ENCODE measurements at places on chromosomes 4 and X.

DNA sequence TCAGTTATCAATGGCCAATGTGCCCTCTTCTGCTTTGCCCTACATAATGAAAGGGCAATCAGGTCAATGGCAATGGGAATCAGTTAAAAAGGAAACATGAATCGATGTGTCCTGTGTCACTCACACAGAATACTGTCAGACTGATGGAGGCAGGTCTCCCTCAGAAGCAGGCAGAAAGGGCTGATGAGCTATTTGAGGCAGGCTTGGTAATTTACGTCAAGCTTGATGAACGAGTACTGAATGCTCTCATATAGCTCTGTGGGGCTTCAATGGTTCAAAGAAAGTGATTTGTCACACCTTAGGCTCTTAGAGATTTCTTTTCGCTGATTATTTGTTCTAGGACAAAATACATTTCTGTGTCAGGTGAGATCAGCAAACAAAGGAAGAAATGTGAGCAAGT is 22.6 kb upstream of the TBC1D1 start:
- DNase-seq = no peak

DNA sequence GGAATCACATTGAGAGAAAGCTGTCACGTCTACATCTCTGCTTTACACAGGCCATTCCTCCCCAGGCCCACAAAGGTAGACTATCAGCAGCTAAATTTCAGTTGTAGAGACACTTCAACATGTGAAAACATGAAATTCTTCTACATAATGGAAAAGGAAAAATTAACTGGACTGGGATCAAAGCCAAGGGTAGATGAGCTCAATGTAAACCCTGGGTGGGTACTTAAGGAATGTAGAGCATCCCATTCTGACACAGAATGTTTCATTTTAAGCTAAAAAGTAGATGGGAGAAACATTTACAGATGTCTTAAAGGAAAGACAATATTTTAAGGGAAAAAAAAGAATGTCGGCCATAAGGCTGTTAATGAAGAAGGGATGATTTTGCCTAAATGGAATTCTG is 51.3 kb upstream of the NPNT start:
- DNase-seq = no peak

DNA sequence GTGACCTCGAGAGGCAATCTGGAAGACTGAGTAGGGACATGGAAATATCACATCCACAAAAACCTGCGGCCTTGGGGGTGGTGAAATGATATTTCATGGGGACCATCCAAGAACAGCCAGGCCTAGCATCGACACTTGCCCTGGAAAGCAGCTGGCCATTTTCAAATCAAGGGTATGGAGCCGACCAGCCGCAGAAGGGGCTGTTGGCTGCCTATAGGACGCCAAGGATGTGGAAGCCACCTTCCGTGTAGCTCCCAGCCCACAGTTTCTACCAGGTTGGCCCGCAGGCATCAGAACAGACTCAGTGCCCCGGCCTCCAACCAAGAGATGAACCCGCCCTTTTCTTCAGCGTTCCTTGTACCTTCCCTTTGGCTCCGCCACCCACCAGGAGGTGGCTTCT is 5.4 kb upstream of the LOC101059915 start:
- DNase-seq = no peak

GRCh38 chr4:163398238-163398637 is 54.5 kb downstream of the NPY5R start:
- DNase-seq = no peak

DNA sequence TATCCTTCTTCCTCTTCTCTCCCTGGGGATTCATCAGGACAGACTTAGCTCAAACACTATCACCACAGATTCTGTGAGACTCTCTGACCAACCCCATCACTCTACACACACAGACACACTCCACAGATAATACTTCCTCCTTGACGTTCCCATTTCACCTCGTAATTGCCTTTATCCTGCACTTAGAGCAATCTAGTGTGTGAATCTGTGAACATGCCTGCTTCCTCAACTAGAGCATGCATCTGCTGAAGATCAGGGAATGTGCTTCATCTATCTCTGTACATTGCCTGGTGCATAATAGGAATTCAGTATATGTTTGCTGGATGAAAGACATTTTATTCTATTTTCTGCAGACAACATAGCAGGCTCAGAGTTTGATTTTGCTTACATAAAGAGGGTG is 25.1 kb upstream of the HS6ST2 start:
- DNase-seq = no peak

GRCh38 chr4:158807691-158808090 is 38.9 kb downstream of the FNIP2 start:
- DNase-seq = no peak

DNA sequence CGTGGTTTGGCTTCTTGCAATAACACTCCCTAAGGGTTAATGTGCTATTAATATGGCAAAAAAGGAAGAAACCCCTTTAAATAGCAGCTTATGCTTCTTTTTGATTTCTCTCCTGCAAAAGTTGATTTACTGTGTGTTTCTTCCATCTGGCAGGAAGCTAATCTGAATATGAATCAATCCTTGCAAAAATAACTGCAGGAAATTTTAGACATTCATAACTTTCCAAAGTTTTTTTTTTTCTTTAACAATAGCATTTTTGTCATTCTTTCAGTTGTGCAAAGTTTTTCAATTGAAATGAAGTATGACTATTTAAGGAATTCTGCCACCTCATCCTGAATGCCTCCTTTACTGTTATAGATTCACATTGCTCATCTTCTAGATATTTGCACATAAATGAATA is 115.6 kb downstream of the SPANXA1 start:
- no peak for DNase-seq

Measured in activated CD8-positive, alpha-beta memory T cell treated with anti-CD3 and anti-CD28 coated beads for 1 hour (primary cell).